DMS79 treated with DMSO at 0.1 percent for 48 hours (cell line): ENCODE measurements at places on chromosomes 3 and 15.
A peak's percentile ranks its signal among the peaks of the same experiment; 100 is the strongest.

DNA sequence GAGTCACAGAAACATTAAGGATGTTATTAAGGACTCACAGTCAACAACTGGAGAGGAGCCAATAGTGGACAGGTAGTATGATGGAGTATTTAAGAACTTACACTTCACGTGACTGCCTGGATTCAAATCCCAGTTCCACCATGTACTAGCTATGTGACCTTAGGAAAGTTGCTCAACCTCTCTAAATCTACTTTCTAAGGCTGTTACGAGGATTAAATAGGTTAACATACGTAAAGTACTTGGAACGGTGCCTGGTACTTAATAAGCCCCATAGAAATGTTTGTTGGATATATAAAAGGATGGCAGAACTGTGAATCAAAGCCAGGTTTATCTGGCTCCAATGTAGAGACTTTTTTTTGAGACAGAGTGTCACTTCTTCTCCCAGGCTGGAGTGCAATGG is 24.4 kb downstream of the THRB start:
- DNase-seq: no peak

DNA sequence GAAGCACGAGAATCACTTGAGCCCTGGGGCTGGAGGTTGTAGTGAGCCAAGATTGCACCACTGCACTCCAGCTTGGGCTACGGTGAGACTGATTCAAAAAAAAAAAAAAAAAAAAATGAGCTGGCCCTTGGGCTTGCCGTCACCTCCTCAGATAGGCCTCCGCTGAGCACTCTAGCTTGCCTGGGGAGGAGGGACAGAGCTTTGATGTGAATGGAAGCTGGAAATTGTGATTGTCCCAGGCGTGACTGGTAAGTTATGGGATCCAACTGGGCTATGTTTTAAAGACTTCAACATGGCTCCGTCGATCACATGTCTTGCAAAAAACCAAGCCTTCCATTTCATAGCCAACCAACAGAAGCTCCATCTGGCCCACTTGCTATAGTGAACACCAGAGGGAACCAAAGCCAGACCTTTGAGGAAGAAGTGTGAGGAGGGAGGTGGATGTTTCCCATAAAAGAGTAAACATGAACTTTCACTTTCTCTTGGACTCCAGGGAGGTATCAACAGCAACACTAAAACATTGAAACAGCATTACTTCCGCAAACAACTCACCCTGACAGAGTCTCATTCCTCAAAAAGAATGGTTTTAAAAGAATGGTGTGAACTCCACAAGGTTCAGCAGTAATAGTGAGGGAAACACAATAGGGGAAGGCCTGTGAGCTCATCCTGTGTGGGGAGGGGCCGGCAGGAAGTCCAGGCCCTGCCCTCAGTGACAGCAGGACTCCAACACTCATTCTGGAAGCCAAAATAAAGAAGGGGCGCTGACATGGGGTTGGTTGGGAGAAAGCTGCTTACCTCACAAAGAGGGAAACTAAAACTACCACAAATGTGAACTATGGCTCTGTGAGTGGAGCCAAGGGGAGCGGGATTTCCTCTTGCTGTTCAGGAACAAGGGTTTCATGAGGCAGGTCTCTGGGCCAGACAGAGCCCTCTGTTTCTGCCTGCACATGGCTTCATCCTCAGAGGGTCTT is 59.2 kb upstream of the IL12A start:
- DNase-seq: no peak

GRCh38 chr3:60743631-60744164 is 507.6 kb downstream of the FHIT start:
- no peak for DNase-seq

- DNase-seq: no peak
These were observed 437.9 kb downstream of the NR2F2 start for GRCh38 chr15:96768435-96768789.

DNA sequence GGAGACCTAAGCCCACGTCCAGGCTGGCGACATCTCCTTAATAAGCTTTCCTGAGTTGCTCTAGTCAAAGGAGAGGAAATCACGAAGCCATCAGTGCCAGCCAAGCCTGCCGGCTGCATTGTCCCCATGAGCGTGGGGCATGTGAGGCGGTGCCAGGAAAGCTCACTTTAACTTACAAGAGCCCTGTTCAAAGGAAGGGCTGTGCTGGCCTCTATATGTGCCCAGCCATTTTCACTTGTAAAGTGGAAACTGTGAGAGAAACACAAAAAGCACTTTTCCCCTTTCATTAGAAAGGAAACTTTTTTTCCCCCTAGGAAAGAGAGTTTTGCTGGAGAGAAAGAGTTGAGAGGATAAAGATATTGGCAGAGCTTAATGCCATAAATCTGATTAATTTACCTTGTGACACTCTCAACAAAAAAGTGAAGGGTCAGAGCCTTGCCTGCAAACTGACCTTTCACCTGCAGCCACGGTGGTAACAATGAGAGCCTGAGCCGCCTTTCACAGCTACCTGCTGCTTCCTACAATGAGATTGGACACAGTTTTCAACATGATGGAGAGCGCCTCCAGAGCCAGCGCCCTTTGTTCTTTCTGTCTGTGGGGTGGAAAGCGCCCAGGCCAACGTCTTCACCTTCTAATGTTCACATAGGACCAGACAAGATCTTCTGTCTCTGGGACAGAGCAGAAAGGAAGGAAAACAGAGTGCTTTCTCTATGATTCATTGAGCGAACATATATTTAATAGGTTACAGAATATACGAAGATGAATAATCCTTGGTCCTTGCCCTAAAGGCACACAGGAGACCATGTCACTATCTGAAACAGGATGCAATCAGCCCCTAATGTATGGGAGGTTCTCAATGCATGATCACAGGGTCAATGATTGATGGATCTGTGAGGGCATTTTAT is 233.1 kb upstream of the HES1 start:
- peak; percentile 70 for DNase-seq

- DNase-seq: no peak
These were observed 165.6 kb downstream of the NSMCE3 start for GRCh38 chr15:29103824-29104565.

- DNase-seq: no peak
These were observed 35.4 kb downstream of the PSTPIP1 start for GRCh38 chr15:77030048-77030927.

- peak; percentile 54 for DNase-seq
These were observed 4.2 kb downstream of the SEMA3B start for GRCh38 chr3:50272911-50273688.
